ENCODE measurements at places on chromosomes 16 and 17.

- no peak for DNase-seq
Observed at GRCh38 chr17:6471531-6472465, 27.5 kb downstream of the PIMREG start.

DNA sequence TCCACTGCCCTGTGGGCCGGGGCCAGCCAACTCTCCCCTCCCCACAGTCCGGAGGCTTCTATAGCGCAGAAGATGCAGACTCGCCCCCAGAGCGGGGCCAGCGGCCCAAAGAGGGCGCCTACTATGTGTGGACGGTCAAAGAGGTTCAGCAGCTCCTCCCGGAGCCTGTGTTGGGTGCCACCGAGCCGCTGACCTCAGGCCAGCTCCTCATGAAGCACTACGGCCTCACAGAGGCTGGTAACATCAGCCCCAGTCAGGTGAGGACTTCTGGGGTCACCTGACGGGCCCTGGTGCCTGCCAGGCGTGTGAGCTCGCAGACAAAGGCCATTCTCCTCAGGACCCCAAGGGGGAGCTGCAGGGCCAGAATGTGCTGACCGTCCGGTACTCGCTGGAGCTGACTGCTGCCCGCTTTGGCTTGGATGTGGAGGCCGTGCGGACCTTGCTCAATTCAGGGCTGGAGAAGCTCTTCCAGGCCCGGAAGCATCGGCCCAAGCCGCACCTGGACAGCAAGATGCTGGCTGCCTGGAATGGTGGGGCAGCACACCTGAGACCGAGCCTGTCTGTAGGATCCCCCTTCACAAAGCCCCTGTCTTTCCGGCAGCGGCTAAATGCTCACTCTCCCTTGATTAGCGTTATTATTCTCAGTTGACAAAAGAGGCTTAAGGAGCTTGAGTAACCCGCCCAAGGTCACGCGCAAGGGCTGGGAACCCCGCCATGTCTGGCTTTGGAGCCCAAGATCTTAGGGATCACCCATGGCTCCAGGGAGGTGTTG lies 3.9 kb downstream of the SPATA20 start:
- no peak for DNase-seq

DNA sequence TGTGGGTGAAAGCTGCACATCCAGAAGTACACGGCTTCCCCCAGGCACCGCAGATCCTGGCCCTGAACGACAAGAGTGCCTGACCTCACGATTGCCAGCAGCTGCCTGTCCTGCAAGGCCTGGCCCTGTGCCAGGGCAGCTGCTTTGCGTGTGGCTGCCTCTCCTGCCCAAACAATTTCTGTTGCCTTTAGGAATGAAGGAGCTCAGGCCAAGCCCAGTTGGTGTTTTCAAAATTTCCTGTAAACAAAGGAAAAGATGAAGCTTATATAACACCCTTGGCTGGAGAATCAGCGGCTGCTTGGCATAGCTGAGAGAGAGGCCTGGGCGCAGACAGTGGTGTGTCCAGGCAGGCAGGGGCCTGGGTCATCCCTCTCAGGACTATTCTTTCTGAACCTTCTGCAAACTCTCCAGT lies 11.7 kb upstream of the SLC47A2 start:
- DNase-seq = no peak

DNA sequence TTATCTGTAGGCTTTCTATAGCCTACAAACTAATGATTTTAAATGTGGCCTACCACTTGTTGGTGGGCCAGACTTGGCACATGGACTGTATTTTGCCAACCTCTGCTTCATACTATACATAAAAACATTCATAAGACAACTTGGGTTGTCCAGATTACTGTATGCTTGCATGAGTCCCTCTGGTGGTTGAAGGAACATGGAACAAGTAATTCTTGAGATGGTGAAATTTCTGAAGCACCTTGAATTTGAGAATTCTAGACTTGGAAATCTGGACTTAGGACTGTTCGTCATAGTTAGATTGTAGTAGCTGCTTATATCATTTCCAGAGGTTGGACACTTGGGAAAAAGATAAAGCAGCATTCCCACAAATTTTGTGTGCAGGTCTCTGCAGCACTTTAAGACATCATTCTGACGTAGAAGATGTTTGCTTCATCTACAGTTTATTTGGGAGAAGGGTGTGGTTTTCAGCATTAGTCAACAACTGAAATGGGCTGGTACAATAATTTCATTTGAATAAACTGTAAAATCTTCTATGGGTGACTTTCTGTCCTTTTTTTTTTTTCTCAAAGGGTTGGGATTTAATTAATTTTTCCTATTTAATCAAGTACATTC lies 31.2 kb downstream of the NFATC3 start:
- no peak for DNase-seq

- no peak for DNase-seq
Observed at GRCh38 chr17:82118168-82118814, 20.3 kb upstream of the FASN start.

GRCh38 chr17:63587770-63588169 lies 12.9 kb upstream of the TACO1 start:
- no peak for DNase-seq

GRCh38 chr16:83971165-83972130 lies 3.4 kb downstream of the NECAB2 start:
- no peak for DNase-seq

GRCh38 chr16:30769379-30770089 lies 7.4 kb downstream of the RNF40 start:
- no peak for DNase-seq

DNA sequence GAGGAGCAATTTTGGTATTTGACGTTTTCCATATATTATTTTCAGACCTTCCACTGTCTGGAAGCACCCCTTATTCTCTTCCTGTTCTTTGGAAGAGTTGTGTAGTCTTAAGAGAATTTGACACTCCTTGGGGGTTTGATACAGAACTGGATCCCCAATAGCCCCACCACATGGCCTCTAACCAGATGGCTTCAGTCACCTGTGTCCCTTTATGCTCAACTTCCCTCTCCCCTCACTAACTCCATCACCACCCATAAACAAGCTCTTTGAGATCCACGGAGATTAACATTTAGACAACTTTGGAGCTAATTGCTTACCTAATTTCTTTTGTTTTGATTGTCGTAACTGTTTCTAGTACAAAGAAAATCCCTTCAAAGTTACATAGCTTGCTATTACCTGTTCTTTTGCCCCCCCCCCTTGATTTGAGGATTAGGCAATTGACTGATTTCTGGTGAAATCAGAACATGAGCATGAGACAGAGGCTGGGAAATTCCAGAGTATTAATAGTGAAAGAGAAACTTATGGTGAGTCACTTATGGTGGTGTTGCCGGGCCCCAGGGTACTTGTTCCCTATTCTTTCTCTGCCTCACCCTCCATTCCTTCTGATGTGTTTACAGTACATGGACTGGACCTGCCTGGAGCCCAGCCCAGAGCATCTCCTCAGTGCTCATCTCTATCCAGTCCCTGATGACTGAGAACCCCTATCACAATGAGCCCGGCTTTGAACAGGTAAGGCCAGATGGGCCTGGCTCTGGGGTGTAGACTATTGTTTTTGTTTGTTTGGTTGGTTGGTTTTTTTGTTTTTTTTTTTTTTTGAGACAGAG lies 7.5 kb downstream of the UBE2Z start:
- DNase-seq = no peak

DNA sequence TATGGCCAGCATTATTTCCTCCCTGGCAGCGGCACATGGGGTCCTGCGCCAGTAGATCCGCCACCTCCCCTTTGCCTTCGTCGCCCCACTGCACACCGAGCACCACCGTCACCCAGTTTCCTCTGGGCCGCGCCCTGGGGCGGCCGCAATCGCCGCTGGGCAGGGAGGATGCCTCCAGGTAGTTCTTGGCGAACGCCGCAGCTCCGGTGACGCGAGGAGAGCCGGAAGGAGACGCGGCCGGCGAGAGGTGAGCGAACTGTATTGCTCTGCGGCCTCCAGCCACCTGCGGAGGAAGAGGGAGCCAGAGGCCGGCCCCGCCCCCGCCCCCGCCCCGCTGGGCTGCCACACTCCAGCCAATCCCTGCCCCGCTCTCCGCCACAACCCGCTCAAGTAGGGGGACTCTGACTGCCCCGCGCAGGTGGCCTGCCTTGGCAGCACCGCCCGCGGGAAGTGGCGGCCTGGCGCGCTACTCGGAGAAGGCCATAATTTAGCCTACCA lies 11.8 kb upstream of the SLFN13 start:
- DNase-seq = no peak

DNA sequence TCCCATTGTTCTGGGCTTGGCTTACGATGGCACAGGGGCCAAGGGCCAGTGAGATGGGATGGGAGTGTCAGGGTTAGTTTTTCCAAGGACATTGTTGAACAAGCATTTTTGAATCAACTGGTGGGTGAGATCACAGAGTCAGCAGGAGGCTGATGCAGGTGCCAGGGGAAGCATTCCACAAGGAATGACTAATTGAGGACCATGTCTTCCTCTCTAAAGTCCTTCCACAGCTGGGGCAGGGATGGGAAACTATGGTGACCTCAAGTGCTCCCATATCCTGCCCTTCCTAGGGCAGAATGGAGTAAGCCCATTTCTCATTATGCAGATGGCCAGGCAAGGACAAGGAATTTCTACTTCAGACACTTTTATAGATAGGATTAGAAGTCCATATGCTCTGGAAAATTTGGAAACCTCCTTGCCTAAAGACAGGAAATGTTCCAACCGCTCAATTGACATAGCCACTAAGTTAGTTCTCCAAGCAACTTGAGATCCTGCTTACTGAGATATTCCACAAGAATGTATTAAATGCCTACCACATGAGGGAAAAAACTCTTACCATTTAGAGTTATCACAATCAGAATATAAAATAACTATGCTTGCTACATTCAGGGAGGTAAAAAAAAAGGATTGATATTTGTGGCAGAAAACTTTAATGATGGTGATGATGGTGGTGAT lies 21.2 kb upstream of the ENGASE start:
- no peak for DNase-seq

Data from GF-D8 (cell line).